Putamen (tissue), 1 donor: ENCODE measurements at places on chromosomes 16 and 17.

- no peak for DNase-seq
These were observed 278.6 kb upstream of the RPL38 start for GRCh38 chr17:73924909-73925186.

DNA sequence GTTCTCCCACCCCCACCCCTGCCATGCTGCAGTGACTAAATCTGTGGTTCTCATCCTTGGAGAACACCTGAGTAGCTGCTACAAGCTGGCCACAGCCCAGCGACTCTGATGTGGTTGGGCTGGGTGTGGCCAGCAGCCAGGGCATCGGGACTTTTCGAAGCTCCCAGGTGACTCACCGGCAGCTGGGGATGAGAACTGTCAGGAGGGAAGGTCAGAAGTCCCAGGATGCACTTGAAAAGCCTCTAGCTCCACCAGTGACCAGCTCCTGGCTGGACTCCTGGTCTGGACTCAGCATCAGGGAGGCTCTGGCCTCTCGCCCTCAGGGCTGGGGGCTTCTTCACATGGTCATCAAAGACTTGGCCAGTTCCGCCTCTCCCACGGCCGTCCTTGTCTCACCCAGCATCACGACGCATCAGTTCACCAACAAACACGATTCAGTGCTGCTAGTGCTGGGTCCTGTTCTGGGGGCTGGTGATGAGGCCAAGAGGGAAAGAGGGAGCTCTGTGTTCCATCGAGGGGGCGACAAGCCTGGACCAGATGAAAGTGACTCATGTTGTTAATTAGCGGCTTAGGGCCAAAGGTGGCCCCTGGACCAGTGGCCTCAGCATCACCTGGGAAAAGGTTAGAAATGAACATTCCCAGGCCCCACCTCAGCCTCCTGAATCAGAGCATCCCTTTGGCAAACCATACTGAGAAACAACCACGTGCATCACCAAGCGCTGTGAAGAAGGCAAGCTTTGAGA lies 3.9 kb upstream of the C17orf99 start:
- no peak for DNase-seq

- DNase-seq, result no peak
These were observed 15.3 kb downstream of the ITGAM start for GRCh38 chr16:31274831-31275816.

- peak; percentile 78 for DNase-seq
These were observed 1.8 kb downstream of the HSD17B1 start for GRCh38 chr17:42554250-42555121.

GRCh38 chr17:75764711-75765421 lies at the start of gene GALK1:
Gene GALK1 (minus strand): TSS chr17:75765192. CDS start chr17:75765136, 56 bp downstream.
- peak; percentile 64 for DNase-seq

DNA sequence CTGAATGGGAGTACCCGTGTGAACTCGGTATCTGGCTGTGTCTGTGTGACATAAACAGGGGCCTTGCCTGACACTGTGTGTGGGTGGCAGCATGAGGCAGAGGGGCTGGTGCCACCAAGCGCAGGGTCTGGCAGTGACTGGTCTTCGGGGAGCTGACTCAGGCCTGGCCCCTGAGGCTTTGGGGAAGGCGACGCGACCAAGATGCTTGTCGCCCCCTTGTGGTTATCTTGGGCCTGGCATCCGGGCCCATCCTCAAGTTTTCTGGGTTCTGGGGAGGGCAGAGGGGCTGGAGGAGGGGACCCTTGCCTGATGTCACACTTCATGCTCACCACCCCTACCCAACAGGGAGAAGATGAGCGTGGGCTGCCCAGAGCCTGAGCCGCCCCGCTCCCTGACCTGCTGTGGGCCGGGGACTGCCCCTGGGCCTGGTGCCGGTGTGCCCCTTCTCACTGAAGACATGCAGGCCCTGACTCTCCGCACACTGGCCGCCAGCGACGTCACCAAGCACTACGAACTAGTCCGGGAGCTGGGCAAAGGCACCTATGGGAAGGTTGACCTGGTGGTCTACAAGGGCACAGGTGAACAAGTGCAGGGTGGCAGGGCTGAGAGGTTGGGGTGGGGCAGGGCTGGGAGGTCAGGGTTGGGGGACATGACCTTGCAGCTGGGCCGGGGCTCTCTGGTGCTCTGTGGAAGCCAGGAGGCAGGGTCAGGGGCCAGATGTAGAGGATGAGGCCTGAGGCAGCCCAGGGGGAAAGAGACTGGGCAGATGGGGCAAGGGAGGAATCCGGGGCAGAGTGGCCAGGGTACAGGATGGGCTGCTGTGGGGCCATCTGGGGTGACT lies 24.9 kb downstream of the SBK1 start:
- DNase-seq, result peak; percentile 23

GRCh38 chr17:19359856-19360255 lies 2.7 kb downstream of the B9D1 start:
- no peak for DNase-seq

DNA sequence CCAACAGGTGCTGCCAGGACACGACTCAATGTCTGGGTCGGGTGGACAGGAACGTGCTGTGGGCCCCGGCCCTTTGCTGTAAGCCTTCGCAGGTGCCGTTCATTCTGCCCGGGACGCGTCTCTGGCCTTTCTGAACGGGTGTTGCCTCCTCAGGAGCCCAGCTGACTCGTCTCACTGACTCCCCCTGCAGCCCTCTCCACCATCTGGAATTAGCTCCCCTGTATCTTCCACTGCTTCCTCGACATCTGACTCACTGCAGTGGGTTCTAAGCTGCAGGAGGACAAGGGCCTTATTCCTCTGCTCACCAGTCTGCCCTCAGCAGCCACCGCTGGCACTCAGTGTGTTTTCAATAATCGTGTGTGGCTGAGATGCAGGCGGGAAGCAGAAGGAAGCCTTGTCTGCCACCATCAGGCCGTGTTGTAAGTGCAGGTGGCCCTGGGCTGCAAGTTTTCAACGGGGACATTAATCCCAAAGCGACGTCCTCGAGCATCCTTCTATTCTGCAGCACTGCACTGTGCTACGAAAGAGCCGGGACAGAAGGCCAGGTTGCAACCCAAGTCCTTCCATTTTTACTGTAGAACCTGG lies 256.2 kb downstream of the FOXL1 start:
- no peak for DNase-seq

DNA sequence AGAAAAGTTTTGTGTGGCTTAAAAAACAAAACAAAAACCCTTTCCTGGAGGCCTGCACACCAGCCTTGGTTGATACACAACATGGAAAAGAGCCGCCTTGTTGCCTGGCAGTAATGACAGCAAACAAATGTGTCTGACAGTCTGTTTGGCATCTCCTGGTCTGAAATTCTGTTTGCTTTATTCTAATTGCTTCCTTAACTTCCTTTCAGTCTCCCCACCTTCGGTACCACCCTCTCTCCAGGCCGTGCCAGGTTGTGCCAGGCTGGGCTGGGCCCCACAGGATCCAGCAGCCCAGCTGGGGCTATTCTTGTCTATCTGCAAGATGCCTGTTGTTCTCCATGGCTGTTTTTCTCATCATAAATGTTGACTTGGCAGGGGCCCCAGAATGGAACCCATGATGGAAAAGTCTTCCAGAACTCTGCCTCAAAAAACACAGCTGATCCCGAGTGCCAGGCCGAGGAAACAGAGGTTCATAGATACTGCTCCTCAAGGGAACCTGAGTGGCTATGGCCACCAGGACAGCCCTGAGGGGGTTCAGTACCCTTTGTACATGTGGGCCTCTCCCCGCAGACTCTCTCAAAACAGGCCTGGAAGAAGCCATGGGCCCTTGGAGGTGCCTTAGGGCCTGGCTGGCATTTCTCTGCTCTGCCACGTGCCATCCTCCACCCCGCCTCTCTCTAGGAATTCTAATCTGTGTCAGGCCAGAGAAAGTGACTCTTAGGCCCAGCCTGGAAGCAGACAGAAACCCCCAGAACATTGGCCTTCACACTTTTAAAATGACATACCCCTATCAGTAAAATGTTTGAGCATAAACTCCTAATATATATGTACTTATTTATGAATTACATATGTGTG lies 50.5 kb downstream of the YPEL2 start:
- DNase-seq, result peak; percentile 96

- no peak for DNase-seq
These were observed 2.2 kb downstream of the NT5M start for GRCh38 chr17:17305281-17305801.

GRCh38 chr16:69219279-69219678 lies 32.3 kb downstream of the SNTB2 start:
- DNase-seq, result no peak

DNA sequence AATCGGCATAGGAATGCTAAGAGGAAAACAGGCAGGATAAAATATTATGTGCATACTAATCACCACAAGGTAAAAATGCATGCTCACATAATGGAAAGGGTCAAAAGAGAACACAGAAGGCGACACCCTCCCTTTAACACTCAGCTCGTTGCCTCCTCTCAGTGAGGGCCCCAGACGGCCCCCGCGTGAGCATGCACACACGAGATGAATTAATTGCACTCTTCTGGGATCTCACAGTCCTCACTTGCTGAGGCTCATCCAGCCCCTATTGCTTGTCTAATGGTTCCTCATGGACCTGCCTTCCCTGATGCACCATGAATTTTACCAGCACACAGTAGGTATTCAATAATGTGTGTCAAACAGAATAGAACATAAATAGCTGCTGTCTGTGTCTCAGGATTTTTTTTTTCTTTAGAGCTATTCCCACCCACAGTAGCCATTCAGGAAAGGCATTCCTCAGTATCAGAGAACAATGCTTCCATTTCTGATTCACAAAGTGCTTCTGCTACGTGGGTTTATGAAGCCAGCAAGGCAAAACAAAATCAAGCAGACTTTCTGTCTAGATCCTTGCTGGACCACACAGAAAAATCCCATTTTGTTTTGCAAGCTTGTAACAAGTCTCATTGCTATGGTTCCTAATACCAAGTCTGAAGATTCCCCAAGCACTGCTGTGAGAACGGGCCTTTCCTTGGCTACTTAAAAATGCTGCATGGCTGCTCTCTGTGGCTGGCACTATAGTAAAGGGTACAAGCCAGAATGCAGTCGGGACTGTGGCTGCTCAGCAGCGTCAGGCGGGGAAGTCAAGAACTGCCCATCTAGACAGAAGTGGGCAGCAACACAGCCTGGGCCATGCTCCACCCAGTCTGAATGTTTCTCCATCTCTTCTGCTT lies 43.6 kb downstream of the TOM1L2 start:
- peak; percentile 80 for DNase-seq

DNA sequence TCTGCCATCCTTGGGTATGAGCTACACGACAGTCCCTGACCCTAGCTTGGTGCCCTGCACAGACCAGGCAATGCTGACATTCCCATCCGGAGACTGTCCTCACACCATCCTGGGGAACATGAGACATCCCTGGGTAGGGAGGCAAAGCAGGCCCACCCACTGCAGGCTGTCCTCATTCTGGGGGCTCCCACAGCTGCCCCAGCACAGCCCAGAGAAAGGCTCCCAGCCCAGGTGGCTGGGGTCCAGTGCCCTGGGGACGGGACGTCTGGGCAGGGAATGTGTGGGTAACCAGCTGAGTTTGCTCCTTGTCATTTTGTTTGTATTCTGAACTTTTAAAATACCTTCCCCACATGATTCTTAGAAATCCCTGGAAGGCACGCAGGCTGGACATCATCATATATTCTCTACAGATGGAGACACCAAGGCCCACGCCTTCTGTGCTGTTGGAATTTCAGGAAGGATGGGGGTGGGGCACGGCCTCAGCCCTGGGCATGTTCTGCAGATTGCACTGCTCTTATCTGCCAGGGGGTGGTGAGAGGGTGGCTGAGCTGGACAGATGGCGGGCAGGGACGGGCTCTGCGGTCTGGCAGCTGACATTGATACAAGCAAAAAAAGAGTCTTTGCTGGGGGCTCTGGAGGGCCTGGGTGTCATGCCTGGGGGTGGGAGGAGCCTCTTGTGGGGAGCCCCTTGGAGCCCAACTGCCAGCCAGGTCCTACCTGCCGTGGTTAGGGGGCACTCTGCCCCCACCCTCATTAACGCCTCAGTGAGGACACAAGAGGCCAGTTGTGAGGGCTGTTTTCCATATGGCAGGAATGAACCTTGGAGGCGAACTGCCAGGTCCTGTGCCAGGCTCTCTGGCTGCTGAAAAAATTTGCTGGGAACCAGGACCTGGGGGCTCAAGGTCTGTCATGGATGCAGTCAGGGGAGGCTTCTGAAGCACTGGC lies 28.4 kb downstream of the LRRC75A start:
- no peak for DNase-seq

DNA sequence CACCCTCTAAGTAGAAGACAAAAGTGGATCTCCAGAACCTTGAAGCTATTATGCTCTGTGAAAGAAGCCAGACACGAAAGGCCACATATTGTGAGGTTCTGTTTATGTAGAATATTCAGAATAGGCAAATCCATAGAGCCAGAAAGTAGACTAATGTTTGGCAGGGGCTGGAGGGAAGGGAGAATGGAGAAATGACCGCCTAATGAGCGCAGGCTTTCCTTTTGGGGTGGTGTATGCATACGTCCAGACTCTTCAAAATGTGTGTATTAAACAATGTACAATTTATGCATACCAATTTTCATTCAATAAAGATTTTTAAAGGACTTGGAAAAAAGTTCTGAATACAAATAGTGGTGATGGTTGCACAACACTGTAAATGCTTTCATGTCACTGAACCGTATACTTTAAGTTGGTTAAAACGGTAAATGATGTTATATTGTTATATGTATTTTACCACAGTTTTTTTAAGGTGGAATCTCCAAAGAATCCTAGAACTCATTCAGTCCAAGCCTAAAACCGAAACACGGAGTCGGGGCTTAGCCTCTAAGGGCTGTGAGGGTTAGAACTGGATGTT lies 397.4 kb downstream of the SOX9 start:
- DNase-seq, result no peak
